ENCODE measurements at places on chromosomes 16 and 17.

GRCh38 chr17:44334727-44335126 is 10.1 kb upstream of the SLC25A39 start:
- no peak for DNase-seq

GRCh38 chr17:30236766-30237165 is 1.3 kb upstream of the SLC6A4 start:
- no peak for DNase-seq

DNA sequence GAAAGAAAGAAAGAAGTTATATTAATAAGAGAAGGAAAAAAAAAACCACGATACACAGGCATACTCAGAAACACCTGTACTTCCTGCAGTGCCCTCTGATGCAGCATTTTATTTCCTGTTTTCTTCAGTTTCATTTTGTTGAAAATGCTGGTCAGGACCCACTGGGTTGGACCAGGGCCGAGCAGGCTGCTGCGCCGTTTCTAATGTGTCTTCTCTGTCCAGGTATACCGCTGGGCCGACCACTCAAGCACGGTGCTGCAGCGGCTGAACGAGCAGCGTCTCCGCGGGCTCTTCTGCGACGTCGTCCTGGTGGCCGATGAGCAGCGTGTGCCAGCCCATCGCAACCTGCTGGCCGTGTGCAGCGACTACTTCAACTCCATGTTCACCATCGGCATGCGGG is 8.3 kb downstream of the KLHL36 start:
- no peak for DNase-seq

DNA sequence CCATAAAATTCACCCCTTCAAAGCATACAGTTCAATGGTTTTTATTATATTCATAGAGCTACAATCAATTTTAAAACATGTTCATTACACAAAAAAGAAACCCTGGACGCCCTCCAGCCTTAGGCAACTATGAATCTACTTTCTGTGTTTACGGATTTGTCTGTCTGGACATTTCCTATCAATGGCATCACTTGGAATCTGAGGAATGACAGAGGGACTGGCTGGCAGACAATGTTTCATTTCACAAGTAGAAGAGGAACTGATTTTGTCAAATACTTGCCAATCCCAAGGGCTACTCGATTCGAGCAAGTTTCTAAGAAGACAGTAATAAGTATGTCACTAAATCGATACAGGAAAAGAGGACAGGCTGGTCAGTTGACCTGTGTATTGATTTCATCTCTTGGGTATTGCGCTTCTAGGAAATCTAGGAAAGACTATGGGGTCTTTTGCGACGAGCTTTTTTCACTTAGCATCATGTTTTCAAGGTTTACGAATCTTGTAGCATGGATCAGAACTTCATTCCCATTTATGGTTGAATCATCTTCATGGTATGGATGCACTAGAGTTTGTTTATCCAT is 56.6 kb downstream of the RGS9 start:
- no peak for DNase-seq

DNA sequence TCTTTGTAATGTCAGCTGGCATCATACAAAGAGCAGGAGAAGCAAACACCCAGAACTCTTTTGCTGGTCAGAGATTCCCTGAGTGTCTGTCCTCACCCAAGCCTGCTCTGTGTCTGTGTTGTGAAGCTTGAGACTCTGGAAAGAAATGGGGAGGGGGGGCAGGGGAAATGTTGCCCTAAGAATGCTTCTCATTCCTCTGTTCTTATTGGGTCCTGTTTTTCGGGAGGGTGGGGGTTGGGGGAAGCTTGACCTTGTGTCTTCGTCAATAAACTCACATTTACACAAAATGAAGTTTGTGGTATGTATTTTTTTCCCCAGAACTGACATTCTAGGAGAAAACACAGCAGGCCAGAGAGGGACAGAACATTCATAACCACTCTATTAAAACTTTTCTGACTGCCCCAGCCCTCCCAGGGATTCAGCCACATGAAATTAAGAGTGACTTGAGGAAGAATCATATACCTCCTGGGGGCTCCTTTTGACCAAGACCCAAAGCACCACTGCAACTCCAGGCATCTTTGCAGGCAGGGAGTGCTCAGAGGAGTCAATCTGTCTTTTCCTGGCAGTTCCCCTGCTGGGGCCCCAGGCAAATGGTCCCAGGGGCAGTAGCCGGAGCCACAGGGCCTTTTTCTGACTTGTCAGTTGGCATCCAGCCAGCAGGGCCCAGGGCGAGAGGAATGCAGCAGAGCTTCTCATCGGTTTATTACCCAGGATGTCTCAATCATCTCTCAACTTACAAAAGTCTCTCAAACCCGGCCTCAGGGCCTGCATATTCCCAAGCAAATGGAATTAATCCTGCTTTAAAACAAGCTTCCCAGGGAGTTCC is 5.1 kb upstream of the RASL10B start:
- DNase-seq = no peak

DNA sequence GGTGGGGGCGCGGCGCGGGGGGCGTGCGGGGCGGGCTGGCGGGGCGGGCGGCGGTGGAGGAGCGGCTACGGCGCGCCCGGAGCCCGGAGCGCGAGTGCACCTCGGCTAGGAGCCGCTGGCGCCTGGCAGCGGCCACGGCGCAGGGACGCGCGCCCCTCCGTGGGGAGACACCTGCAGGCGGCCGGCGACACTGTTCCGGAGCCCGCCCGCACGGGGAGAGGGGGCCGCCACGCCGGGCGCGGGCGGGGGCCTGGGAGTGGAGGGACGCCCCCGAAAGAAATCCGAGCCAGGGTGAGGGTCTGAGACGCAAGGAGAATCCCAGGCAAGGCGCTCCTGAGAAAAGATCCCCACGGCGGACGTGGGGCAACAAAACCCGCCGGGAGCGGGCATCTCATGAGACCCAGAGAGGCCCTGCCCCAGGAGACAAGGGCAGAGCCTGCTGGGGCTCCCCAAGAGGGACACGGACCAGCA is at the start of gene GSG1L:
Gene GSG1L, minus strand, starts transcription at position 124 of the 471 bp plus-strand sequence. CDS start 290 bp downstream, outside the sequence.
- no peak for DNase-seq
